ENCODE measurements at places on chromosomes 4 and X.
A peak's percentile ranks its signal among the peaks of the same experiment; 100 is the strongest.

DNA sequence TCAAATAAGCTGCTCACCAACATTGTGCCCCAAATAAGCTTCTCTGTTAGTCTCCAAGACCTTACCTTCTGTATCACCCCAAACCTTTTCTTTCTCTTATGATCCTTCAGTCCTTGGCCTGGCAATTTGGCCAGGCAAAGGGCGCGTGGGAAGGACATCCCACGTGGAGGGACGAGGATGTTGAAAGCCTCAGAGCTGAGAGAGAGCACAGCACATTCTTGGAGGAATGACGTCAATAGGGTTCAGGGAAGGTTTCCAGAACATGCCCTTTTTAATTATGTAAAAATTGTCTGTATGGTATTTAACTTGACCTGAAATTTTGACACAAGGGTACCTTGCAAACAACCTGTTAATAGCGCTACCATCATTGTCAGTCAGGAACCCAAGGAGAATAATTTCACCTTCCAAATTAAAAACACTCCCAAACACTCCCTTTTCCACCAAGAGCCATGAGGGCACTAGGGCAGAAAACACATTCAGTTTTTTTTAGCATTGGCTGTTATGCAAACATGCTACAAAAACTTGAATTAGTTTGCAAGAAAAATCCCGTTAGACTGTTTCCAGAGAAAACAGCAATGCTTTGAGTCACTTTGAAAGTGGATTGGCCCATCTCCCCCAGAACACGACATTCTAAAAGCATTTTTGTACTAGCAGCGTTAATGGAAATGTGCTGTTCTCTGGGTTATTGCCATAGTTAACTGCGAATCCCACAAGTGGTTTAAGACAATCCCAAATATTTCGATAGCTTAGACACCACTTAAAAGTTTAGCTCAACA lies 183.2 kb upstream of the PUDP start:
- no peak for DNase-seq

DNA sequence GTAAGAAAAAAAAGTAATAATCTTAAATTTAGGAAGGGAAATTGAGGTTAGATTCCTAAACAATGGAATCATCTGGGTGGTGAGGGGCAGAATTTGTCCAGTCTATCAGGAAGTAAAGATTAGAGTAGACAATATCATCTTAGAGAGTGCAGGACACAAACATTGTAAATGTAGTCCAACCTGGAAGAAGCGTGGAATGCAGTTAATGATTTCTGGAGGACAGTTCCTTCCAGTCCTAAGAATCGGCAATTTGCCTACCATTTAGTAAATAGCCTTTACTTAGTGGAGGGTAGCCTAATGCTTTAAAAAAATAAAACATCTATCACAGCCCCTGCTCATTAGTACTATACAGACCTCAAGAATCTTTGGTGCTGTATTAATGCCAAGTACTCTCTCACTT lies 147.5 kb upstream of the TTC29 start:
- no peak for DNase-seq

DNA sequence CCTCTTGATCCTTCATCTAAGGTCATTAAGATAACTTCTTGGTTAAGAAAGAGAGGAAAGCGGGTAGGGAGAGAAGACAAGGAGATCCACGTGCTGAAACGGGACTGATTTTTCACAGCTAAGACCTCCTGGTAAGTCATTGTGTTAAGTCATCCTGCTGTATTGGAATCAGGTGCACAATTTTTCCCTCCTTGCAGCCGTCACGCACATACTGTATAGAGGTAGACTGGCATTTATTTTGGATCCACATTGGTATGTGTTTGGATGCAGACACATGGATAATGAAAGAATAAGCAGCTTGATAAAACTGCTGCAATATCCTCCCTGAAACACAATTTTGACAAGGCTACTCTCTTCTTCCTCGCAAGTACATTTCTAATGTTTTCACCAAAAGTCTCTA lies 60.1 kb upstream of the NAP1L5 start:
- DNase-seq, result no peak

GRCh38 chr4:184845367-184846021 lies 19.7 kb upstream of the ACSL1 start:
- DNase-seq, result peak; percentile 40

- no peak for DNase-seq
Measured at GRCh38 chr4:104596189-104596588, 101.5 kb upstream of the CXXC4 start.

DNA sequence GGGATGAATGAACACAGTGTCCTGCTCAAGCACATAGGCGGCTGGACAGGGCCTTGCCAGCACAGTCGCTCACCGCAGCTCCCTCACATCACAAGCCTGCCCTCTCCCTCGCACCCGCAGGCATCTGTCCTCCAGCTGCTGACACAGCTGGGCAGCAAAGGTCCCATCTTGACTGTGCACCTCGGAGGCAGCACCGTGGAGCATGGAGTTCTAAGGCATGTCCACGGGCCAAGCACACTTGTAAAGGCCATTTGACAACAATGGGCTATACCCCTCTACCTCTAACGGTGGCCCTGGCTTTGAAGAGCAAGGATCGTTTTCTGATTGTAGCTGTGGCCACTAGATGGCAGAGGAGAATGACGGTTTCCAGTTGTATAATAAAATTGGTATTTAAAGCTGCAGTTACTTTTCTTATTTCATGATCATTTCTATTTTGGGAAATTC lies 53.8 kb downstream of the APLN start:
- DNase-seq, result peak; percentile 4

All from HepG2 (cell line).